ENCODE measurements at places on chromosomes 5 and 9.

DNA sequence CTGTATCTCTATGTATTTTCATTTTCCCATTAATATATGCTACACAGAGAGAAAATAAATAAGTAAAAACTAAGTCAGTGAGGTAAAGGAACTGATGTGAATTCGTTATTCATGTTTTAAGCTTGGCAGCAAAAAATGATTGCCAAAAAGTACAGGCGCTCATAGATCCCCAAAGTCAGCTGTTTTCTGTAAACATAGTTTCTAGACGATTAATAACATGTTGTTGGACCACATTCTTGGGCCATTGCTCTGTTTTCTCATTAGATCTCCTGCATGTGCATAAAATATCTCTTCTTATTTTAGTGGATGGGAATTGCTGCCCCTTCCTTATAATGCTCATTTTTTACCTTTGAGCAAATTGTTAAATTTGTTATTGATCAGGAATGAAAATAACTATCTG lies 215.2 kb downstream of the TLE1 start:
- no peak for DNase-seq

GRCh38 chr5:39933061-39933460 lies 508.3 kb upstream of the DAB2 start:
- no peak for DNase-seq

GRCh38 chr9:128504485-128505413 lies at the start of gene GLE1:
Gene GLE1, plus strand, starts transcription at chr9:128504719. Its CDS starts 87 bp downstream, at chr9:128504806.
- DNase-seq: peak; percentile 98

GRCh38 chr5:14101922-14102321 lies 41.2 kb upstream of the TRIO start:
- DNase-seq: no peak

DNA sequence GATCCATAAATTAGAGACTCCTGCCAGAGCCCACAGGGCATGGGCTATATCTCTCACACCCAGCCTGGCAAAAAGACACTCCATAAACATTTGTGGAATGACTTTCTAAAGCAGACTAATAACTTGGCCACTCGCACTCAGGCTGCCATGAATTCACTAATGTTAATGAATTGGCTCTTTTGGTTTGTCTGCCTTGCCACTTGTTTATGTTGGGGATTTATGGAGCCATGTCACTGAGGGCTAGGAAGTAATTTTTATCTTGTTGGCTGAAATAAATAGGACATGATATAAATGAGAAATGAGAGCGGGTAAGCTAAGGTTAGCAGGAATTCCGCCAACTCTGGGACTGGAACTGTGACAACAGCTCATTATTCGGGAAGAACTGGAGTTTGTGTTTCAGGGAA lies 55.2 kb downstream of the DROSHA start:
- DNase-seq: no peak

- no peak for DNase-seq
Observed at GRCh38 chr9:87824216-87824875, 58.3 kb upstream of the SPATA31E1 start.

GRCh38 chr5:177982072-177982727 lies 13.8 kb downstream of the PROP1 start:
- peak; percentile 30 for DNase-seq

GRCh38 chr5:138468133-138468965 lies 3.1 kb downstream of the EGR1 start:
- DNase-seq: no peak

- no peak for DNase-seq
Observed at GRCh38 chr9:70156729-70157128, 102.0 kb upstream of the SMC5 start.

DNA sequence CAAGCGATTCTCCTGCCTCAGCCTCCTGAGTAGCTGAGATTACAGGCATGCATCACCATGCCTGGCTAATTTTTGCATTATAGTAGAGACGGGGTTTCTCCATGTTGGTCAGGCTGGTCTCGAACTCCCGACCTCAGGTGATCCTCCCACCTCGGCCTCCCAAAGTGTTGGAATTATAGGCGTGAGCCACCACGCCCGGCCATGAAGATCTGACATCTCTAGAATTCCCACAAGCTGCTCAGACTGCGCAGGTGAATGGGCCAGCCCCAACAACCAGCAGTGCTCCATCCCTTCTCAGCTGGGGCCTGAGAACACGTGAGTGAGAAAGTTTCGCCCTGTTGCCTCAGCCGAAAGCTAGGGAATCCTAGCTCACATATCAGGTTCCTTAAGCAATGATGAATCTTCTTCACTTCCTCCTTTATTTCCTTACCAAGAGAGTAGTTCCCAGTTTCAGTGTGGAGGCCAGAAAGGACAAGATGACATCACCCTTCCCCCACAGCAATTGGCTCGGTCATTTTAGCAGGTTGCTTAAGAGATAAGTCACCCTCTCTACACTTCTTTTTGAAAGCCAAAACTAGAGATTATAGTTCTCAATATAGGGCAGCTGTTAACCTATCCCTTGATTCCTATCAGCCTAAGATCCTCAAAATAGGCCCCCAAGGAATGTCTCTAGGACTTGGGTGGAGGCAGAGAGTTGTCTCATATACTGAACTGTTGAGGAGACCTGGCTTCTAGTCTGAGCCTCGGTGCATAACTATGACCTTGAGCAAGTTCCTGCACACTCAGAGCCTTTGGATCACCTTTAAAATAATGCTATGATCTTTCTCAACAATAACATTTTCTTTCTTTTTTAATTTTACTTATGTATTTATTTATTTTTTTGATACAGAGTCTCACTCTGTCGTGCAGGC lies 23.9 kb upstream of the PPP2CA start:
- DNase-seq: no peak

DNA sequence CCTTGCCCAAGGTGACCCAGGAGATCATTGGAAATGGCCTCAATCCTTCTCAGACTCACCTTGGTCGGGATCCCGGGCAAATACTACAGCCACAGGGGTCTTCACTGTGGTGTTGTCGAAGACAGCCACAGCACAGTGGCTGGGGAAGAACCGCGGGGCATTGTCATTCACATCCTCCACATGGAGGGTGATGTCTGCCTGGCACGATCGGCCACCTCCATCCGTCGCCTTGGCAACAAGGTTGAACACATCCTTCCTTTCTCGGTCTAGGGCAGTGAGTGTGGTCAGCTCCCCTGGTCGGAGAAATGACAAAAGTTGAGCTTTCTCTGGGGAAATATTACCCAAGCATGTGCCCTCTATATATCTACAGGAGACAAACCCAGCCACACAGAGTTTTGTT lies 56.8 kb downstream of the FAT2 start:
- no peak for DNase-seq

DNA sequence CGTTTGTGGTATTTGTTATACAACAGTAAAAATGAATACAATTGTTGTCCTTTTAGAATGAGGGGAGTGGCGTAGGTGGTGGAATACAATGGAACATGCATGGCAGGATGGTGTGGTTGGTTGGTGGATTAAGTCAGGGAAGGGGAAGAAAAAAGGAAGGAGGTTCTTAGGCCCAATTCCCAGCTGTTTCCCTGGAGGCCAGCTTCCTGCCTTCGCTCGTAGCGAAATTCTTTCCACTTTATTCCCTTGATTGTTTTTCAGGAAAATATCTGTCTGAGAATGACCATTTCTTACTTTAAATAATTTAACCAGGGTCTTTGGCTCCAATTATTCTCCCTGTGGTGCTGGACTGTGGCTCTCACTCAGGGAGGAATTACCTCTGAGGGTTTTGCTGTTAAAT lies 24.1 kb upstream of the DMAC1 start:
- no peak for DNase-seq

DNA sequence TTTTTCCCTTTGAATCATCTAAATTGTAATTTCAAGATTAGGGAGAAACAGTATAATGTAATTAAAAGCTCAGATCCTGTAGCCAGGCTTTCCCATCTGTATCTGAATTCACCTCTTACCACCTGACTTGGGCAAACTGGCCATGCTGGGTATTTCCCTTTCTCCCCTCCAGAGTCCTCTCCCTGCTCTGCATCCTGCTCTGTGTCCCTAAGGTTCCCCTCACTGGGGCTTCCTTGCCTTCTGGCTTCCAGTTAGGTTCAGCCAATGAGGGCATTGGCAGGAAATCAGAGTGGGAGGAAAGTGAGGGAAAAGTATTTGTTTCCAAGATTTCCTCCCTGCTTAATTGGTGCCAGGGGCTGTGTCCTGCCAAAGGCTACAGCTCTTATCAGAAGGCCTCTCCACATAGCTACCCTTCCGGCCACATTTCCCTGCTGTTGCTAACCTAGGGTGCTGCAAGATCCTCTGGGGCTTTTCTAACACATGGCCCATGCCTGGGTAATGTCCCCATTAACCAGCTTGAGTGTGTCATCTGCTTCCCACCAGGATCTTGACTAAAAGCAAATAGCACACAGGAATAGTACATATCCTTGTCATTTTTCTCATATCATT lies 51.0 kb upstream of the MPDZ start:
- no peak for DNase-seq

DNA sequence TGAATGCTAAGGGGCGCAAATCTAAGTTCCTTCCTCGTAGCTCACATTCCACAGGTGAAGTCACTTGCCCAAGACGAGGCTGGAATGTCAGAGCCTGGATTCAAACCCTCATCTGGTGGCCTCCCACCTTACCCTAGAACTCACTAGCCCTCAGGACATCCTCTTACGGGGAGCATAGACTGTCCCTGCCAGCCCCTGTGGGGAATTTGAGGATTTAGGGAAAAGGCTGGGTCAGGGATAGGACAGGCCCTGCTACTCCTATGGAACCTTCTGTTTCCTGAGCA lies 45.0 kb downstream of the IRF1 start:
- no peak for DNase-seq

GRCh38 chr9:103816146-103816545 lies 278.0 kb upstream of the SMC2 start:
- no peak for DNase-seq

DNA sequence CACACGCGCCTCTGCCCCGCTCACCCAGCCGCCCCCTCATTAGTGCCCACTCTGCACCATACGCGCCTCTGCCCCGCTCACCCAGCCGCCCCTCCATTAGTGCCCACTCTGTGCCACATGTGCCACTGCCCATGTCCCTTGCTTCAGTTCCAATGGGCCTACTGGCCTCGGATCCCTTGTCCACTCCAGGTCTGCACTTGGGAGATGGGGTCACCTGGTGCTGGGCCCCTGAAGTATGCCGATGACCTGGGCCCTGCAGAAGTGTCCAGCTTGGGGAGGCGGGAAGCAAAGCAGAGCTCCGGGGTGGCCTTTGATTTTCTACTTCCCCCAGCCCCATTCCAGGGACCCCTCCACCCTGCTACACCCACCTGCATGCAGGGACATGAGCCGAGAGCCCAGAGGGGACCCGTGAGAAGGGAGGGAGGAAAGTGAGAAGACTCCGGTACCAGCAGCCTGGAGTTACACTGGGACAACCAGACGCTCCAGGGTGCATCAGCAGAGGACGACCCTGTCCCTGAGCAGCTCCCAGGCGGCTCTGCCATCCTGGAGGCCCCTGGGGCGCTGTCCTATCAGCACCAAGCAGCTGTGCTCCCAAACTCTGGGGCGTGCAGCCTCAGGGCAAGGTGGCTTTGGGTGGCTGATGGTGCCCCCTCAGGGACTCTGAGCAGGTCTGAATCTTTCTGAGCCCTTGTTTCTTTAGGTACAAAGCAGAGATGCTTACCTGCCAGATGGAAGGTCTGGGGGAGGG lies 140.8 kb downstream of the RXRA start:
- no peak for DNase-seq

DNA sequence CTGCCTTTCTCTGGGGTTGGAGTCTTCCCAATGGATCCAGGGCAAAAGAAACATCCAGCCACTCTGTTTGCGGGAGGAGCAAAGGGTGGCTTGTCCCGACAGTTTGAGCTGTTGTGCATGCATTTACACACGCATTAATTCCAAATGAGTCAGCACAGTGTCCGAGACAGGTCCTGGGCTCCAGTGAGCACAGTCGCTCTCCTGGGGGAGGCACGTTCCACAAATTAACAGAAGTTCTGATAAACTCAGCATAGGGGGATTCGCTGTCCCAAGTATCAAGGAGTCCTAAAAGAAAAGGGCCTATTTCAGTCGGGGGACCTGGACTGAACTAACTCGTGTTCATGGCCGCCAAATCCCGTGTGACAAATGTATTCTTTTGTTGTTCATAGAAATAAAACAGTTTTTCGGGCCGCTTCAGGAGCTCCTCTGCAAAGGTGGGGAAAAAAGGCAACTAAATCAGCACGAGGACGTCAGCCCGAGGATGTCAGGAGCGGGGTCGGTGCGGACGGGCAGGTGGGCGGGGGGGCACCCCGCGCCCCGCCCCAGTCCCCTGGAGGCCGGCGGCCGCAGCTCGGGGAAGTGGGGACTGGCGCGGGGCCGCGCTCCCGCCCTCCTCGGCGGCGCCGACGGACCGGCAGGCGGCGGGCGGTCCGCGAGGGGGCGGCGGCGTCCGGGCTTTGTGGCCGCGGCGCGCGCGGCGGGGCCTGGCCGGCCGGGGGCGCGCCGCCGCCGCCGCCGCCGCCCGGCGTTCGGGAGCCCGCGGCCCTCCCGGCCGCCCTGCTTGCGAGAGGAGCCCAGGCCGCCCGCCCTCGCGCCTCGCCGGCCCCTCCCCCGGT lies at the start of gene MSANTD3:
MSANTD3 (plus strand) TSS at position 614 of the 836 bp plus-strand sequence. CDS start 14,796 bp downstream, outside the sequence.
- peak; percentile 63 for DNase-seq

- DNase-seq: peak; percentile 42
Observed at GRCh38 chr9:137550231-137550621, at the start of gene PNPLA7. Gene PNPLA7, minus strand, starts transcription at chr9:137550402. Its CDS starts 205 bp downstream, at chr9:137550197.

DNA sequence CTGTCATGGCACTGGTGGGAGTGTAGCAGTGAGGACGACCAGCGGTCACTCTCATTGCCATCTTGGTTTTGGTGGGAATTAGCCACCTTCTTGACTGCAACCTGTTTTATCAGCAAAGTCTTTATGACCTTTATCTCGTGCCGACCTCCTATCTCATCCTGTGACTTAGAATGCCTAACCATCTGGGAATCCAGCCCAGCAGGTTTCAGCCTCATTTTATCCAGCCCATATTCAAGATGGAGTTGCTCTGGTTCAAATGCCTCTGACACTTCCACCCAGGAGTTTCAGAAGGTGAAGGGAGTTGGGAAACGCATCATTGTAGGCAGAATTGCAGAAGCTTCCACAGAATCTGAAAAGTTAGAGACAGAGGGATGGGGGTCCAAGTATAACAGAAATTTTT lies 35.4 kb downstream of the SHC3 start:
- DNase-seq: no peak

- DNase-seq: no peak
Observed at GRCh38 chr5:86565197-86565789, 52.4 kb upstream of the COX7C start.

GRCh38 chr5:124283031-124283430 lies 463.4 kb downstream of the ZNF608 start:
- no peak for DNase-seq

DNA sequence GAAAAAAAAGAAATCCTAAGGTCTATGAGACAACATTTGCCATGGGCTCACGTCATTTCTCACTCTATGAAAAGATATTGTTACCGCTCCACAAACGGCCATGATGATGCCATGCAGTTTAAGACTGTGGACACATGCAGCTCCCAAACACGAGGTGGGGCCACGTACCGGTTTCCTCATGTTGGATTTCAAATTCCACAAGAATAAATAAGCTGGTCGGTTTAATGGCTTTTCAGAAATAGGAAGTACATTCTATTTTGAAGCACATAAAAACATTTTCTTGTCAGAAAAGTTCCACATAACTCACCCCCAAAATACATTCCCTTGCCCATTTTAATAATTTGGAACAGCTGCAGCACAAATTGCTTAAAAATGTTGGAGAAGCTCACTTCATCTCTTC lies 130.6 kb downstream of the MYO10 start:
- no peak for DNase-seq

- no peak for DNase-seq
Observed at GRCh38 chr5:102481054-102481715, 17.6 kb downstream of the SLCO6A1 start.

Data from activated naive CD4-positive, alpha-beta T cell treated with anti-CD3 and anti-CD28 coated beads, Interleukin-2, amount 50 U/mL, for 16 hours (primary cell).